SIG-M5 (cell line): ENCODE measurements at places on chromosomes 1 and 21.

DNA sequence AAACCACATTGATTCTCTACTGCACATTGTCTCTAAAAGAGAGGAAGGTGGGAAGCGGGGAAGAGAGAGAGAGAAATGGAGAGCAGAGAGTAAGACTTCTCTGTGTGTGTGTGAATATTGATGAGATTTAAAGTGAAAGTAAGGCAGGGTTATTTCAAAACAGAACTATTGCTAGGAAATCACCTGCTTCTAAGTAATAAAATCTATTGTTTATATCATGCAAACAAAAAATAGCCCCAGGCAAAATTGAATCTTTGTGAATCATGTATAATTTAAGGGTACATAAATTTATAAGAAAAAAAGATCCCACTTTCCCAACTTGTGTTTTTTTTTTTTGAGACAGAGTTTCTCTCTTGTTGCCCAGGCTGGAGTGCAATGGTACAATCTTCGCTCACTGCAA, 1.2 kb upstream of the GBP7 start:
- DNase-seq = no peak

- DNase-seq = no peak
These were observed 776 bp upstream of the CADM3 start for GRCh38 chr1:159170639-159171038.

GRCh38 chr1:36239941-36240637, 15.8 kb downstream of the THRAP3 start:
- no peak for DNase-seq

DNA sequence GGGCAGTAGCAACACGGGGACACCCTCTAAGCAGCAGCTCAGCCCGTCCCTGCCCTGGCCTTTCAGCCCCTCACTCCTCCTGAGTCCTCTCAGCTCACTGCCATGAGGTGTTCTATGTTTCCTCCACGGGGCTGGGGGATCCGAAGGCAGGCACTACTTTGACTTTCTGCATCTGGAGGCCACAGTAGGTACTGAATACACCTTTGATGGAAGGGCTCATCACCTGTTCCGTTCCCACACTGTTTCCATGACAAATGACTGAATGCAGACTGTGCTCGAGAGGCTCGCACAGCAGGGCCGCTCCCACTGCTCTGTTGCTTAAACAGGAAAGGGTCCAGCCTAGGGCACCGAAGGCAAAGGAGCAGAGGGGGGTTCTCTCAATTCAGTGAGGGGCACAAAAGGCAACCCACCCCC, 77.6 kb upstream of the DNAH14 start:
- no peak for DNase-seq

- no peak for DNase-seq
These were observed 21.1 kb downstream of the RNF223 start for GRCh38 chr1:1053022-1053421.

DNA sequence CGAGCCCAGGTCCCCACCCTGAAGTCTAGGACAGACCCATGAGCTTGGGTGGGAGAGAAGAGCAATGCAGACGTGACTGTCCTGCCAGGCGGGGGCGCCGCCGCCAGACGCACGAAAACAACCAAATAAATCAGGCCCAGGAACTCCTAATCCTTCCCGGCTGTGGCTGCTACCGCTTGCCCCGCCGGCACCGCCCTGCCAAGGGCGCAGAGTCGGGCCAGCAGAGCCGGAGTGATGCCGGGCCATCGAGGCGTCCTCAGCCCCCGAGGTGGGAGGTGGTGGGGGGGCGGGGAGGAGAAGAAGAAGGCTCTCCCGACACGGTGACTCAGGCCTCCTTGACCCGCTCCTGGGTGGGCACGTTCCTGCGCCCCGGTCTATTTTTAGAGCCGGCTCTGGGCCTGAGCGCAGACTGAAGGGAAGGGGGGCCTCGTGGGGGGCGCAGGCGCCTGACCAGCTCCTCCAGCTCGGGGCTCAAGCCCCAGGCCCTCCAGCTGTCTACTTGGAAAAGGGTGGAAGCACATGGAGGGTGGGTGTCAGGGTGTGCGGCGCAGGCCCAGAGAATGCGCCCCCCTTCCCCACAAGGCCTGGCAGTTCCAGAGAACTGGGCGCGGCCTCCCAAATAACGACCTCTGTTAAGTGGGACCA, 10.7 kb upstream of the COL16A1 start:
- no peak for DNase-seq

- DNase-seq = no peak
These were observed 196.7 kb upstream of the VAMP3 start for GRCh38 chr1:7574121-7575040.

DNA sequence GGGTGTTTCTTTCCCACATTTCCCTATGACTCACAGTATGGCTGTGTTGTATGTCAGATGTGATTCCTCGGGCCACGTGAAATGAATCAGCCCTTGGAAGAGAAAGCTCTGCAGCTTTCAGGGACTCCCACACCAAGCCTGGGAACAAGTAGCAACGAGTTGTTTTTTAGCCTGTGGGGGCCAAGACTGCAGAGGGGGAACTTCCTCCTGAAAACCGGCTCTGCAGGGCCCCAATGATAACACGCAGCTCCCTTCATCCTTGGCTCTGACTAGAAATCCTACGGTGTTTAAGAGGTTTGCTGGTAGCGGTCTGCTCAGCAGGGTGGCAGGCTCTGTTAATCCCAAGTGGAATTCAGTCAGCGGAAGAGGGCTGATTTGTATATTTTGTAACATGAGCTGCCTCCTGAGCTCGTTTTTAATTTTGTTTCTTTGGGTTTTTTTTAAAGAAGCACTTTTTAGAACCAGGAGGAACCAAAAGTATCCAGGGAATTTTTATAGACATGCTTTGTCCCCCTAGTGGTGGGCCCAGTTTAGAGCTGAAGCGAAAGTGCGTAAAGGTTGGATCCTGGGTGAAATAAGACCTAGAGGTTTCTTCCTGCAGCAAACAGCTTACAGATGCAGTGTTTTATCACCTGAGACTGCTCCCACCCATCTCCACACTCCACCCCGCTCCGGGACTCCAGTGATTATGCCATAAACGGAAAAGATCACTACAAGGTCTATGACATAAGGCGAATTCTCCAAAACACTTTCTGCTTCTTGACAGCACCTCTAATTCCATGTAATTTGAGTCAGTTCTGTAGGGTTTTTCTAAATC, 48.8 kb downstream of the LAMC2 start:
- no peak for DNase-seq
